Astrocyte of the spinal cord (primary cell): ENCODE measurements at places on chromosomes 6 and 20.

GRCh38 chr20:41394931-41395666 lies 28.5 kb upstream of the EMILIN3 start:
- no peak for DNase-seq

- peak; percentile 17 for DNase-seq
Observed at GRCh38 chr6:142551274-142551811, 249.5 kb downstream of the ADGRG6 start.

DNA sequence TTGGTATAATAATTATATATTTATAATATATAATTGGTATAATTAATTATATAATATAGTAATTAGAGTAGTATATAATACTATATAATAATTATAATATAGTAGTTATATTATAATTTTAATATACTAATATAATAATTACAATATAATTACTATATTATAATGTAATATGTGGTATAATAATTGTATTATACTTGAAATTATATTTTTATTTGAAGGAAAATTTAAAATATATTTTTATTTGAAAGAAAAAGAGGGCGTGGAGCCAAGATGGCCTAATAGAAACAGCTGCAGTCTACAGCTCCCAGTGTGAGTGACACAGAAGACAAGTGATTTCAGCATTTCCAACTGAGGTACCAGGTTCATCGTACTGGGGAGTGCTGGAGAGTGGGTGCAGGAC lies 365.9 kb downstream of the MMUT start:
- no peak for DNase-seq

- DNase-seq, result no peak
Observed at GRCh38 chr6:79231101-79231500, 3.4 kb downstream of the HMGN3 start.

DNA sequence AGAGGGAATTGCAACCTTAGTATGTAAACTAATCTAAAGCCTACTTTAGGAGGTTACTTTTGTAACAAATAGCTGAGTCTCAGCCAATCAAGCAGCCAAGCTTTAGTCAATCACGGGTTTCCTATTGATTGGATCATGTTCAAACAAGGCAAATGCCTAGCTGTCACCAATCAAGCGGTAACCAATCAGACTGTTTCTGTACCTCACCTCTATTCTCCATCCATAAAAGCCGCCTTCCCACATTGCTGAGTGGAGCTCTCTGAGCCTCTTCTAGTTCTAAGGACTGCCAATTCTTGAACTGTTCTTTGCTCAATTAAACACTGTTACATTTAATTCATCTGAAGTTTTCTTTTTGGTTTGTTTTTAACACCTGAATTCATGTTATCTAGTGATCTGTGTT lies 148.4 kb upstream of the BMP5 start:
- no peak for DNase-seq

GRCh38 chr6:50602292-50602691 lies 111.0 kb upstream of the TFAP2D start:
- DNase-seq, result peak; percentile 33

- no peak for DNase-seq
Observed at GRCh38 chr6:170564936-170565530, 10.9 kb downstream of the TBP start.

- DNase-seq, result peak; percentile 25
Observed at GRCh38 chr6:104326173-104327001, 533.3 kb downstream of the HACE1 start.

GRCh38 chr6:136918706-136919105 lies 3.4 kb upstream of the SLC35D3 start:
- no peak for DNase-seq
